ENCODE measurements at places on chromosomes 3 and 15.

- DNase-seq: no peak
Observed at GRCh38 chr3:28210968-28211713, 30.3 kb upstream of the CMC1 start.

- DNase-seq: no peak
Observed at GRCh38 chr3:87207460-87207859, 19.6 kb upstream of the CHMP2B start.

DNA sequence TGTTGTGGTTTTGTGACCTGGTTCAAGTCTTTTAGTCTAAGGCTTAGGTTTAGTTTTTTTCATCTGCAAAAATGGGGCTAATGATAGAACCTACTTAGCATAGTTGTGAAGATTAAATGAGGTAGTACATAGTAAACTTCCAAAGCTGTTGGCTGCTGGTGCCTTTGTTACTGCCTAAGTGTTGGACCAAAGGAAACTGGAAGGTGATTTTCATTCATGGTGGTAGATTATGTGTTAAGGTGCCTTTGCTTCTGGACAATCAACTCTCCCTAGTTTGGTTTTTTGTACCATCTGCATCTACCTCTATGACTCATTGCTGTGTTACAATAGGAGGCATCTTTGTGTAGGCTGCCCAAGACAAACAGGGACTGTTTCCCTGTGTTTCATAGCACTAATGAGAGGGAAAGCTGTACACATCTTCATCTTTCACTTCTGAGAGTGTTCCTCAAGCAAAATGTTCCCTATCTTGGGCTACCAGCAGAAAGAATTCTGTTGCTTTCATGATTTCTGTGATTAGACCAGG lies 3.2 kb downstream of the MAP2K1 start:
- no peak for DNase-seq

DNA sequence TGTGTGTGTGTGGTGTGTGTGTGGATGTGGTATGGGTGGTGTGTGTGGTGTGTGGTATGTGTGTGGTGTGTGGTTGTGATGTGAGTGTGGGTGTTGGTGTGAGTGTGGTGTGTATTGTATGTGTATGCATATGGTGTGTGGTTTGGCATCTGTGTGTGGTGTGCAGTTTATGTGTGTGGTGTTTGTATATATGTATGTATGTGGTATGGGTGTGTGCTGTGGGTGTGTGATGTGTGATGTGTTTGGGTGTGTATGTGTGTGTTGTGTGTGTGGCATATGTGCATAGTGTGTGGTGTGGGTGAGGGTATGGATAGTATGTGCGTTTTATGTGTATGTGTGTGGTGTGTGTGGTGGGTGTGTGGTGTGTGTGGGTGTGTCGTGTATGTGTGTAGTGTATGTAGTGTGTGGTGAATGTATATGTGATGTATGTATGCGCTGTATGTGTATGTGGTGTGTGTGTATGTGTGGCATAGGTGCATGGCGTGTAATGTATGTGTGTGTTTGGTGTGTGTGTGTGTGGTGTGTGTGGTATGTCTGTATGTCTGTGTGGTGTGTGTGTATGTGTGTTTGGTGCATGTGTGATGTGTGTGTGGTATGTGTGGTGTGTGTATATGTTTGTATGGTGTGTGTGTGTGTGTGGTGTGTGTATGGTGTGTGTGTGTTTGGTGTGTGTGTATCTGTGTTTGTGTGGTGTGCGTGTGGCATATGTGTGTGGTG lies 58.0 kb downstream of the EFCAB12 start:
- DNase-seq: no peak

DNA sequence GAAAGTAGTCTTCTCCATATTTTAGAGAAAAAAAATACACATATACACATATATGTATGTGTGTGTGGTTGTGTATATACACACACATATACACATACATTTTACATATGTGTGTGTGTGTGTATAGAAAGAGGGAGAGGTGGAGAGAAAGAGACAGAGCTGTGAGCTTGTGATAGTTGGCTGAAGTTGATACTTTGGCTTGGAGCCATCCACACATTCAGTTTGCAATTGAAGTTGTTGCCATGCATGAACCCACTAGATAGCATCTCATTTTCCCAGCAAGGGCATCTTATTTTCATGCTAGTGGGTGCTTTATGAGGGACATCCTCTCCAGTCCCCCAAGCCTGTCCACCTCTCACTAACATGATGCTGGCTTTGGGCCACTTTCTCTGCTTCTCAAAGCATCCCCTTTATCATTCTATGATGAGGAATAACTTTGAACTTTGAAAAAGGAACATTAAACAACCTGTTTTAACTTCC lies 228.6 kb downstream of the ZNF621 start:
- no peak for DNase-seq

GRCh38 chr3:115445559-115445958 lies 177.8 kb upstream of the GAP43 start:
- no peak for DNase-seq

- no peak for DNase-seq
Observed at GRCh38 chr3:128855569-128855968, 23.9 kb upstream of the ACAD9 start.

DNA sequence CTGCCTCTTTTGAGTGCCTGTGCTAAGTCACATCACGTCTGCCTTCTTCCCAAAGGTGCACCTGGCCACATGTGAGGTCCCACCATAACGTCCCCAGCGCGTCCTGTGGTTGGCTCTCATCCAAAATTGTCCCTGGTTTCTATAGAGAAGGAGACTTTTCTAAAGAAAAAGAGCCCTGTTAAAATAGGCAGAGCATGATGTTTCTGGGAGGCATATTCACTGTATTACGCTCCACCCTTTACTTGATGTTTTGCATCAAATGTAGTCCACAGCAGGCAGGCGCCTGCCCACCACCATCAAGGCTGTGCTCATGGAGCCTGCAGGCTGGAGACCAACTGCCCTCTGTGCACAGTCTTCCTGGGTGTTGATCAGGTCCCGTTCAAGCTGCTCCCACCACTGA lies 36.3 kb downstream of the WHAMM start:
- DNase-seq: no peak

GRCh38 chr15:54599386-54599785 lies 597.4 kb downstream of the RSL24D1 start:
- DNase-seq: no peak

DNA sequence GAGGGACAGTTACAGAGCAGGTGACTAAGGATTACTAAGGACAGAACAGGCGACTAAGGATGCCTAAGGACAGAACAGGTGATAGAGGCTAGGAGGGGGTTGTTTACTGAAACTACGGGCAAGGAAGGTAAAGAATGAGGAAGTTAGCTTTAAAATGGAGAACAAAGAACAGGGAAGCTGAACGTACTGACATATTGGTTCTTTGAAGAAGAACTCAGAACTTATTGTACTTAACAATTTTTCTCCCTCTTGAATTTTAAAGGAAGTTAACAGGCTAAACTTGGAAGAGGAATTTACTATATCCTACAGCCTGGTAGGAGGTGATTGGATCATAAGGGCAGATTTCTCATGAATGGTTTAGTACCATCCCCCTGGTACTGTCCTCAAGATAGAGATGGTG lies 290.2 kb downstream of the SHQ1 start:
- DNase-seq: no peak

DNA sequence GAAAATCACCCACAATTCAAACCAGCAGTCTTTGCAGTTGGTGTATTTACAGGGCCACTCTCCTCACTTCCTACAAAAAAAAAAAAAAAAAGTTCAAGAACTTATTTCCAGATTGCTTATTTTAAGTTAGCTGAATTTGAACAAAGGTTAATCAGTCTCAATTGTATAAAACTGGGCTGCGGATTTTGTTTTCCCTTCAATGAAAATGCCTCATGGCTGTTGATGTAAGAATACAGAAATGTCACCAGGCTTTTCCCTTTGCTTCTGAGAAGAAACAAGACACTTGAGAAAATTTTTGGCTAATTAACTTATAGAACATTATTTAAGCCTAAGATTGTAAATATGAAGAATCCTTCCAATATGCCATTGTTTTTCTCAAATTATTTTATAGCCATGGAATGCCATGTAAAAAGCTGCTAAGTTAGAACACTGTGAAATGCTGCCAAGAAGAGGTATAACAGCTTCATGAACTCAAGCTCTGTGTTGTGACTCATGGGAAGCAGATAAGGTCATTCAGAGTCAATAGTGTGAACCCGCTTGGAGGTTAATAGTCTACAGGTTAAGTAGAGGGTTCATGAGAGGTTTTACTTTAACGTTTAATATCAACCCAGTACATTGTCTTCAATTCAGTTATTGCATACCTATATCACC lies 84.3 kb upstream of the ABI3BP start:
- DNase-seq: peak; percentile 11

GRCh38 chr3:44297255-44297654 lies 41.3 kb upstream of the TCAIM start:
- DNase-seq: no peak

DNA sequence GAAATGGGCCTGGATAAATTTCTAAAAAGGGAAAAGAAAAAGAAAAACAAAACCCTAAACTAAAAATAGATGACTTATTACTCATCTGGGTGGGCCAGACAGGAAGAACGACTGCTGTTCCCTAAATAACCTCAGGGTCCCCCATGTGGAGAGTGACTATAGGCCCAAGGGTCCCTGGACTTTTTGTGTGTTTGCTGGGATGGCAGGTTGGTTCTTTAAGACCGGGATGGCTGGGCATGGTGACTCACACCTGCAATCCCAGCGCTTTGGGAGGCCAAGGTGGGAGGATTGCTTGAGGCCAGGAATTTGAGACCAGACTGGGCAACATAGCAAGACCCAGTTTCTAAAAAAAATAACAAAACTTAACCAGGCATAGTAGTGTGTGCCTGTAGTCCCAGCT lies 43.8 kb upstream of the TRA2B start:
- DNase-seq: no peak

- no peak for DNase-seq
Observed at GRCh38 chr3:217099-217813, 20.7 kb downstream of the CHL1 start.

All from ACHN (cell line).